ENCODE measurements at places on chromosomes 6 and 20. TPM values are rescaled to one million over a fixed set of nuclear protein-coding genes. Genes with fewer than 3 reads are reported as not detected.

GRCh38 chr6:136148051-136148450, 102.1 kb downstream of the MTFR2 start:
- no peak for DNase-seq

- DNase-seq: no peak
Observed at GRCh38 chr20:20785226-20785625, 72.8 kb upstream of the RALGAPA2 start.

Gene XPO5
- 64.0 TPM for total RNA-seq

DNA sequence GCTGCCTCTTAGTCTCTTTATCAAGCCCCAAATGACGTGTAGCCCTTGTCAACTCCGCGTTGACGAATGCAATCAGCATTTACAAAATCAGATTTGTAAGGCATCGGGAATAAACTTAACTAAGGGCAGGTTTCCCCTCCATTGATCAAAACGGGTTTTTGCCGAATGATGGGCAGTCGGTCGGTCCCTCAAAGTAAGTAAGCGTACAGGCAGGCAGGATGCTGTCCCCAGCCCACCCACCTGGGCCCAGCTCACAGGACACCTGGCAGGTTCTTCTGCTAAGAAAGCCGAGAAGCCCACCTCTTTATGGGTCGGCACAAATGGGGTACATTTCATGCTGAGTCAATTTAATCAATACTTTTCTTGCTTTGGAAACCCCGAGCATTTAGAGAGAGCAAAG, 22.0 kb upstream of the MAFB start:
- no peak for DNase-seq

DNA sequence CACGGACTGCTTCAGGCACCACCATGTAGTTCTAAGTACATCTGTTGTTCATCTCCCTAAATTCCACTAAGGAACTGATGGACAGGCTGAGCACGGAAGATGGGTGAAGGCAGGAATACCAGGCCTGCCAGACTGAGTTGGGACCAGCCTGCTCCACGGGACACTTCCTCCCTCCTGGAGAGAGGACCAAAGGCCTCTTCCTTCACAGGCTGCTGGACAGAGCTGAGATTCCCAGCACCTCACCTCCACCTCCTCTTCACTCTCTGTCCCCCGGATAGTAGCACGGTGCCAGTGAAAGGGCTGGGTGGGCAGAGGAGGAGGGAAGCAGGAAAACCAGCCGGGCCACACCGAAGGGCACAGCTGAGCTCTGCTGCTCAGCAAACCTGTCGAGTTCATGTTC, 22.9 kb upstream of the TCFL5 start:
- no peak for DNase-seq

DNA sequence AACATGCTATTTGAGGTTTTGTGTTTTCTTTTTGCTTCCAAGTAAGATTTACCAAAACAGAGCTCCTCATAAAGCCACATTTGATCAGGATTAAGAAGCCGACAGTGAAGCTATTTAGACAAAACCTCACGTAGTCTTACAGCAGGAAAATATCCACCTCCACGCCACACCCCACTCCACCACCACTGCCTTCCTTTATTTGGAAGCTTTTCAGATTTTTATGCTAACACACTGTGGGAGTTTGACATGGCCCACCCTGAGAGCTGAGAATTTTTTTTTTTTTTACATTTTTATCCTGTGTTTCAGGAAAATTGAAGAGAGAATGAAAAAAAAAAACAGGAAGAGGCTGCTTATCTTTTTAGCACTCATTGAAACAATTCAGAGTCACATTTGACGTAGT, 104.8 kb upstream of the MC3R start:
- no peak for DNase-seq
